Neural cell (in vitro differentiated cells): ENCODE measurements at places on chromosomes 2 and 18. TPM values are rescaled to one million over a fixed set of nuclear protein-coding genes. Genes with fewer than 3 reads are reported as not detected.

MATN3 gene
- 0.60 and 0.90 TPM in 2 replicates for polyA plus RNA-seq

UGT1A3 gene
- not detected in 2 replicates for polyA plus RNA-seq

FAM210A gene
- polyA plus RNA-seq = 9.6 and 11.5 TPM in 2 replicates

RAB11FIP5 gene
- 2.6 and 3.3 TPM in 2 replicates for polyA plus RNA-seq

HOXD11 gene
- not detected in 2 replicates for polyA plus RNA-seq

SKOR2 gene
- polyA plus RNA-seq = not detected in 2 replicates

EMILIN1 gene
- 1.3 and 2.2 TPM in 2 replicates for polyA plus RNA-seq

TTC27 gene
- 7.3 and 11.1 TPM in 2 replicates for polyA plus RNA-seq

SERPINB11 gene
- polyA plus RNA-seq = not detected in 2 replicates

CEP76 gene
- 14.8 and 21.4 TPM in 2 replicates for polyA plus RNA-seq

ADRA2B gene
- not detected in 2 replicates for polyA plus RNA-seq

ZSWIM2 gene
- 0.86 TPM in 1 of 2 replicates, not detected in the other for polyA plus RNA-seq

SERPINB13 gene
- not detected in 2 replicates for polyA plus RNA-seq

DPP4 gene
- not detected in 2 replicates for polyA plus RNA-seq

METTL4 gene
- polyA plus RNA-seq = 12.0 and 12.7 TPM in 2 replicates

KCNJ3 gene
- 0.68 and 2.3 TPM in 2 replicates for polyA plus RNA-seq

MAB21L4 gene
- not detected in 2 replicates for polyA plus RNA-seq

PPP1R1C gene
- polyA plus RNA-seq = not detected in 2 replicates

SPDYA gene
- 0.22 and 0.46 TPM in 2 replicates for polyA plus RNA-seq

FAHD2A gene
- polyA plus RNA-seq = 26.0 and 27.2 TPM in 2 replicates
